Caco-2 (cell line): ENCODE measurements at places on chromosomes 4 and X. TPM values are rescaled to one million over a fixed set of nuclear protein-coding genes. Genes with fewer than 3 reads are reported as not detected.
A peak's percentile ranks its signal among the peaks of the same experiment; 100 is the strongest.

The RASL11B gene
- 19.6 and 23.3 TPM in 2 replicates for total RNA-seq

The SSX2B gene
- total RNA-seq: not detected in 2 replicates

The SGMS2 gene
- total RNA-seq: 3.4 and 5.6 TPM in 2 replicates

The CLTRN gene
- 1.7 and 2.1 TPM in 2 replicates for total RNA-seq

The CACNA1F gene
- total RNA-seq: 0.05 and 0.09 TPM in 2 replicates

DNA sequence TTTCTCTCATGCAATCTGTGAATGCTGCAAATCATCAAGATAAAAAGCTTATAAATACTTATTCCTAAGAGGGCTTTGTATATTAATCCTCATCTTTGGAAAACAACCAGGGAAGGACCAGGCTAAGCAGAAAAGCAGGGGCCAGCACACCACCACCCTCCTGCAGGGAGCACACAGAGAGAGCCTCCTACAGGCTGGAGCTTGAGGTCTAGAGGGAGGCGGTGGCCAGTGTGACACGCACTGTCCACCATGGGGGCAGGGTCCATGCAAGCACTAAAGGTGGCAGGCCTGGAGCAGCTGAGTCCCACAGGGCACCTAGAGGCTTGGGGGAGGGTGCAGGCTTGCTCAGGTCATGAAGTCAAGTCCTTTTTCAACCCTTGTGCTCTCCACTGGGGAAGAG lies 236.9 kb downstream of the TACR3 start:
- H3K27ac ChIP-seq: no peak overlapping the region
- H3K4me1 ChIP-seq: peaks cover 11% of the 10 kb centered on the region
- H3K36me3 ChIP-seq: no peaks in the 10 kb centered on the region
- DNase-seq: no peak
- H3K4me3 ChIP-seq: no peak overlapping the region

DNA sequence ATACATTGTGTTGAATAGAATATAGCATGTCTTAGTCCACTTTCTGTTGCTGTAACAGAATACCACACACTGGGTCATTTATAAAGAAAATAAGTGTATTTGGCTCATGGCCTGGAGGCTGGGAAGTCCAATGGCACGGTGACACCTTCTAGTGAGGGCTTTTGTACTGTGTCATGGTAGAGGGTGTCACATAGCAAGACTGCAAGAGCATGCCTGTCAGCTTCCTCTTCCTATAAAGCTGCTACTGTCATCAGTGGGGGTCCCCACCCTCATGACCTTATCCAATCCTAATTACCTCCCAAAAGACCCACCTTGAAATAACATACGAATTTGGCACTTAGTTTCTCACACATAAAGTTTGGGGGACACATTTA lies 193.2 kb downstream of the PTTG2 start:
- no peak overlapping the region for H3K4me3 ChIP-seq
- H3K4me1 ChIP-seq: no peaks in the 10 kb centered on the region
- no peaks in the 10 kb centered on the region for H3K36me3 ChIP-seq
- no peak overlapping the region for H3K27ac ChIP-seq
- no peaks in the 10 kb centered on the region for H3K27me3 ChIP-seq

- H3K4me3 ChIP-seq: no peak overlapping the region
- H3K27ac ChIP-seq: no peak overlapping the region
- no peaks in the 10 kb centered on the region for H3K27me3 ChIP-seq
- H3K4me1 ChIP-seq: no peaks in the 10 kb centered on the region
Observed at GRCh38 chrX:5971300-5971699, 257.4 kb downstream of the NLGN4X start.

DNA sequence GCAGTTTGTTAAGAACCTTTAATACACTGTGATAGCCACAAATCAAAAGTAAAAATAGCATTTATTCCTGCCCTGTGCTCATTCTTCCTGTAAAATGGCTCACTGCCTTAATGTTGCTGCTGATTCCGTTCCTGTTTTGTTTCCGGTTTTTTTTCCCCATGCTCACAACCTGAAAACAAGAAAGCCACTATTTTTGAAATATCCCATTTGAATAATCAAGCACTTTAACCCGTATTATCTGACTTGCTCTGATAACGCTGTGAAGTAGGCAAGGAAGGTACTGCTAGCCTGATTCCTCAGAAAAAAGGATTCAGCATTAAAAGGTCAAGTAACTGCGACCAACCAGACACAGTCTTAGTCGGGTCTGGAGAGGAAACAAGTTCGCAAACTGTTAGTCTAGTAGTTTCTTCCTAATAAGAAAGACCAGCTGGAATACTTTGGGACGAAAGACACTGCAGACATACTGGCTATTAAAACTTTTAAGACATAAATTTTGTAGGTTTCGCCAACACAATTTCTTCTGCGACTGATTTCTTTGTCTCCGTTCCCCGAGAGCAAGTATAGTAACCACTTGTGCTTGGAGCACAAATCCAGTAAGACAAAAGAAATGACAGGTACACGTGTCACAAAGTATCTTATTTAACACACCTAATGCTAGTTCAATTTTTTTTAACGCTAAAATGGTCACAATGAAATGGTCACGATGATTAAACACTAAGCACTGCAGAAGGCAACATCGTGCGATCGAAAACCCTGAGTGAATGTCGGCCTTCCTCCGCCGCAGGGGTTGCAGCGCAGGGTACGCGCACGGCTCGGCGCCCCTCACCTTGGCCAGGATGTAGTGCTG lies 802 bp downstream of the COX18 start:
- H3K4me3 ChIP-seq: peak overlapping the region; percentile 52
- DNase-seq: peak; percentile 17
- peak overlapping the region; percentile 98 for H3K27ac ChIP-seq
- H3K4me1 ChIP-seq: no peaks in the 10 kb centered on the region
- H3K36me3 ChIP-seq: no peaks in the 10 kb centered on the region; the same call in 1 of the 2 replicates
- H3K27me3 ChIP-seq: no peaks in the 10 kb centered on the region

GRCh38 chrX:35561985-35562384 lies 236.2 kb upstream of the MAGEB16 start:
- no peaks in the 10 kb centered on the region for H3K27me3 ChIP-seq
- no peak for DNase-seq
- H3K4me3 ChIP-seq: no peak overlapping the region

GRCh38 chrX:6149060-6149872 lies 79.4 kb downstream of the NLGN4X start:
- no peaks in the 10 kb centered on the region for H3K4me1 ChIP-seq
- DNase-seq: no peak
- H3K27me3 ChIP-seq: no peaks in the 10 kb centered on the region

- no peaks in the 10 kb centered on the region for H3K27me3 ChIP-seq
- no peak for DNase-seq
- no peak overlapping the region for H3K4me3 ChIP-seq
- no peaks in the 10 kb centered on the region for H3K36me3 ChIP-seq
Observed at GRCh38 chr4:90215286-90215685, 88.1 kb downstream of the CCSER1 start.

- H3K36me3 ChIP-seq: no peaks in the 10 kb centered on the region
- H3K27ac ChIP-seq: no peak overlapping the region
- DNase-seq: no peak
- no peak overlapping the region for H3K4me3 ChIP-seq
- no peaks in the 10 kb centered on the region for H3K4me1 ChIP-seq
- H3K27me3 ChIP-seq: no peaks in the 10 kb centered on the region
Observed at GRCh38 chr4:79673898-79674297, 265.9 kb upstream of the GK2 start.

DNA sequence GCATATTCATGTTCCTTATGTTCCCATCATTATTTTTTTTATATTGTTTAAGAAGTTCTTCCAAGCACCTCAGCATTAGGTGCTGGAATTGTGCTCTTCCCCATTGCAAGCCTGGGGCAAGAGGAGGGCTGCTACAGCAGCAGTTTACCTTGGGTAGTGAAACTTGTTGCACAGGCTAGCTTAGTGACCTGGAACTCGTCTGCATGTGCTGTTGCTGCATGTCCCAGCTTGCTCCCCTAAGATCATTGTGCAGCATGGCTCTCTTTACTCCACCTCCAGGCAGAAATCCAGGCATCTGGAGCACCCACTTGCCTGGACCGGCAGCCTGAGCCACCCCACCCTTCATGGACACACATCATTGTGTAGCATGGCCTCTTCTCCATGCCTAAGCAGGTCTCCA lies 776.0 kb downstream of the GLUD2 start:
- H3K4me1 ChIP-seq: no peaks in the 10 kb centered on the region
- no peaks in the 10 kb centered on the region for H3K36me3 ChIP-seq
- DNase-seq: no peak
- H3K4me3 ChIP-seq: no peak overlapping the region
- H3K27ac ChIP-seq: no peak overlapping the region

GRCh38 chr4:92382128-92382527 lies 78.4 kb downstream of the GRID2 start:
- no peak overlapping the region for H3K27ac ChIP-seq
- no peak overlapping the region for H3K4me3 ChIP-seq
- DNase-seq: no peak
- no peaks in the 10 kb centered on the region for H3K36me3 ChIP-seq

DNA sequence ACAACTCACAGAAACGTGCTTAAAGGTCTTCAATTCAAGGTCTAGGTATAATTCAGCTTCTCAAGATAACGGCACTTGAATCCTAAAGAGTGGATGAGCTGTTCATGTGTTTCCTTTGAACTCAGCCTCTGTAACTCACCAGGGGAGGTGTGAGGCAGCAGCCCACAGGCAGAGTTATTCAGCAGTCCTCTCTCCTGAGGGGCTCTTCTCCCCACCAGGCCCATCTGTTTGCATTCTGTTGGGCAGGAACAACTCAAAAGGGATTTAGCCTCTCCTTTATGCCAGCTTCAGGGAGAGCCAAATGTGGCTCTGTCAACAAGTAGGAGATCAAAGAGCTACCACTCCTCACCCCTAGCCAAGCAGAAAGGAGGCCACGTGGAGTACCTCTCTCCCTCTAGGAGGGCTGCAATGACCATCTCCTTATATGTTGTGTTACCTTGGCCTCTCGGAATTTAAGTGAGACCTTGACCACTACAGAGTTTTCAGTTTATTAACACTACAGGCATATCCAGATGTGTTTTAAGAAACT lies 151.2 kb downstream of the SPATA18 start:
- H3K27me3 ChIP-seq: no peaks in the 10 kb centered on the region
- no peak overlapping the region for H3K27ac ChIP-seq
- H3K4me3 ChIP-seq: no peak overlapping the region
- H3K36me3 ChIP-seq: no peaks in the 10 kb centered on the region
- no peak for DNase-seq

GRCh38 chrX:9906919-9907318 lies 60.2 kb upstream of the CLDN34 start:
- H3K36me3 ChIP-seq: no peaks in the 10 kb centered on the region
- no peaks in the 10 kb centered on the region for H3K27me3 ChIP-seq
- H3K4me3 ChIP-seq: no peak overlapping the region
- DNase-seq: peak; percentile 3

DNA sequence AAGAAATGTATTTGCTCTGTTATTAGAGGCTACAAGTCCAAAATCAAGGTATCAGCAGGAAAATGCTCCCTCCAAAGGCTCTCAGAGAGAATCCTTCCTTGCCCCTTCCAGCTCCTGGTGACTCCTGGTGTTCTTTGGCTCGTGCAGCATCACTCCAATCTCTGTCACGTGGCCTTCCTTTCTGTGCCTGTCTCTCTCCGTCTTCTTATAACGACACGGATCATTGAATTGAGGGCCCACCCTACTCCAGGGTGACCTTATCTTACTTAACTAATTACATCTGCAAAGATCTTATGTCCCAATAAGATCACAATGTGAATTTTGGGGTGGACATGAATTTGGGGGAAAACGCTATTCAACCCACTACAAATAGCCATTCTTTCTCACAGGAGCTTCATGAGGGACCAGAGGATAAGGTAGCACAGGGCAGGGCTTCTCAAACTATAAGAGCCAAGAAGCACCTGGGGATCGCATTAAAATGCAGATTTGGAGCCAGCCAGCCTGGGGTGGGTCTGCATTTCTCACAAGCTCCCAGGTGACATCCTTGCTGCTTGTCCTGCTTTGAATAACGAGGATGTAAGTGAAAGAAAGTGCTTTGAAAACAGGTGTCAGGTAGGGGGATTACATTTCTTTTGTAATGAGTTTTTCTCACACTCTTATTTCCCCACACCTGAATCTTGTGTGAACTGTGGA lies 41.9 kb upstream of the APLN start:
- H3K36me3 ChIP-seq: no peaks in the 10 kb centered on the region
- no peak overlapping the region for H3K4me3 ChIP-seq
- no peaks in the 10 kb centered on the region for H3K27me3 ChIP-seq
- H3K27ac ChIP-seq: no peak overlapping the region

DNA sequence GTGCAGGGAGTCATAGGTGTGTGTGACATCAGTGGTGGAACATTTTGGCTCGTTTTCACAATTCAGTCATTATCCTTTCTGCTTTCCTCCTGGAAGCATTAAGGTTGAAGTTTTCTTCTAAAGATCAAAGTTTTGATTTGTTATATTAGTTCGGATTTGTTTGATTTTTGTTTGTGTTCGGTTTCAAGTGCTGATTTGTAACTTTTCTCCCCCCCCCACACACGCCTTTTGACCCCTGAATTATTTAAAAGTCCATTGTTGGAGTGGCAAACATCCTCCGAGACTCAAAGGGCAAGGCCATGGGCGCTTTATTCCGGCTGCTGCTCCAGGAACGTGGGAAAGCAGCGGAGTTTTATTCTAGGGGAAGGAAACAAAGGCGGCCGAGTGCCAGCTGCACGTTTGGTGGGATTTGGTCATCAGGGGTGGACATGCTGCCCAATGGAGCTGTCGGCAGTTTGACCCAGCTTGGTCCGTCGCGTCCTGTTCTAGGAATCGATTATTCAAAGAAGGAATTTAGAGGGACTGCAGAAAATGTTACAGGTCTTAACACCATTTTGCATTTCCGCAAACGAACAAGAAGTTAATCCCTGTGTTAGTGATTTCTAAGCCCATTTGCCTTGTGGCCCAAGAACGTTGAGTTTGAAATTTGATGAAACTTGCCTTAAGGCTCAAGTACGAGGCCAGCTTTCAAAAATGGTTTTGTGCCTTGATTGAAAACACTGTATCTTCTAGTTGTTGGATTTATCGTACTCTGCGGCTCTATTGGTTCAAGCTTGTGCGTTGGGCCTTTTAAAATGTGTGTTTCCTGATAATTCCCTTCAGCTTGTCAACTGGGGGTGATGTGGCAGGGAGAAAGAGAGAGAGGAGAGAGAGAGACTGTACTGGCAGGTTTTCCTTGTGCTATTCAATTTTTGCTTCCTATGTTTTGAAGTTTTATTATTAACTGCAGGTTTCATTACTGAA lies 565 bp upstream of the ZNF41 start:
- H3K27ac ChIP-seq: peak overlapping the region; percentile 61
- no peak for DNase-seq

DNA sequence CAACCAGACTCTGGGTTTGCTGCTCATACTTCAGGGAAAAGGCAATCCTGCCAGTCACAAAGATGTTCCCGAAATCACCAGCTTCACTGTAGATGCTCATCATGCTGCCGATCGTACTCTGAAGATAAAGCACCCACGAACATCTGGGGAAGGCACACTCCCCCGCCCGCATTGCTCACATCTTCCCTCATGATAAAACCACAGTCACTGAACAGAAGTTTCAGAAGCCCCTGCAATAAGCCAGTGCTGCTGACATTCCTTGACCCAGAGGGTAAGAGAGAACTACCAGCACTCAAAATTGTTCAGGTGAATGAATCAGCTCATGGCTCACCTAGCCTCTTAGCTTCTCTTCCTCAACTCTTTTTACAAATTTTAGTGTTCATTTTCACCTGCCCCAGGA lies 43.1 kb downstream of the SRPX2 start:
- no peaks in the 10 kb centered on the region for H3K4me1 ChIP-seq
- no peak for DNase-seq
- H3K27me3 ChIP-seq: no peaks in the 10 kb centered on the region
- no peak overlapping the region for H3K27ac ChIP-seq
- no peaks in the 10 kb centered on the region for H3K36me3 ChIP-seq
